Activated T-helper 17 cell treated with anti-CD3 and anti-CD28 coated beads, Interleukin-2, amount 50 U/mL, for 72 hours (primary cell): ENCODE measurements at places on chromosomes 4 and X. TPM values are rescaled to one million over a fixed set of nuclear protein-coding genes. Genes with fewer than 3 reads are reported as not detected.

TMPRSS11A gene
- total RNA-seq, result not detected

SHROOM4 gene
- not detected for total RNA-seq

SPOCK3 gene
- not detected for total RNA-seq

PABPC1L2A gene
- total RNA-seq, result not detected

CLCN5 gene
- total RNA-seq, result 3.1 TPM

EXOC1L gene
- not detected for total RNA-seq

ANKRD50 gene
- 0.80 TPM for total RNA-seq

CSN1S1 gene
- not detected for total RNA-seq

GAGE12H gene
- total RNA-seq, result not detected

F8 gene
- total RNA-seq, result 5.6 TPM

DNA sequence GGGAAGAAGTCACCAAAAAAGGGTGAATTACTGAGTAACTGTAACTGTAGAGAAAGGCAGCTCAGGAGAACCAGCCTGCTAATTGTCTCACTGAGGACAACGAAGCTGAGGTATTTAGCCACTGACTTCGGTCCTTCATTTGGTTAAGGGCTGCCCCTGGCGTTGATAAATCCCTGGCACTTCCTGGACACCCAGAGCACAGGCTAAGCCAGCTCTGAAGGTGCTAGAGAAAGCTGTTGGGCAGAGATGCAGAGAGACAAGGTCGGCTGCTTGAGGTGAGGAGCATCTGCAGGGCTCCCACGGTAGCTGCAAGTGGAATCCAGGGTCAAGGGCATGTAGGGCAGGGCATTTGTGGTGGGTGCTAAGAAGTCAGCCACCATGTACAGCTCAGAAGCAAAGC is 33.4 kb upstream of the AP1S2 start:
- no peak overlapping the region for H3K4me3 ChIP-seq
- peaks cover 4% of the 10 kb centered on the region for H3K4me1 ChIP-seq
- no peaks in the 10 kb centered on the region for H3K36me3 ChIP-seq
- no peaks in the 10 kb centered on the region for H3K27me3 ChIP-seq
- ATAC-seq, result no peak
- H3K27ac ChIP-seq, result no peak overlapping the region

GRCh38 chr4:101824500-101824899 is 34.0 kb downstream of the BANK1 start:
- no peak for ATAC-seq
- H3K27me3 ChIP-seq, result peaks cover 8% of the 10 kb centered on the region

DNA sequence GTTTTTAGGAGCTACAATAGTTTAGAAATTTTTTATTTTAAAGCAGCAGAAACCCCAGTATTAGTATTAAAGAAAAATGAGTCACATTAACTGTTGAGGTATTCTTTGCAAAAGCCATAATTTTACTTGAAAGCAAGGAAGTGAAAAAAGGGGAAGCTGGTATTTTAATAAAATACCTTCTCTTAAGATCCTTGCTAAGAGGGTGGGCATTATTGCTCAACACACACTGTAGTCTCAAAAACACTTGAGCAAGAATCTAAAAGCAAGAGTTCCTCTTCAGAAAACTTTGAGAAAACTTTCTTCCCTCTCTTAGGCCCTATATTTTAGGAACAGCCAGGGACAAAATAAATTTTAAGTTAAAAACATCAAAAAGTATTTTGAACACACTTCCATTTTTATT is 259.4 kb upstream of the DIAPH2 start:
- no peak overlapping the region for H3K4me3 ChIP-seq
- no peak for ATAC-seq
- no peaks in the 10 kb centered on the region for H3K27me3 ChIP-seq
- H3K4me1 ChIP-seq, result no peaks in the 10 kb centered on the region
- no peak overlapping the region for H3K27ac ChIP-seq

GRCh38 chr4:25065932-25066590 is 35.3 kb upstream of the LGI2 start:
- H3K27me3 ChIP-seq, result peaks cover 30% of the 10 kb centered on the region
- H3K36me3 ChIP-seq, result no peaks in the 10 kb centered on the region
- no peak for ATAC-seq
- no peaks in the 10 kb centered on the region for H3K4me1 ChIP-seq

DNA sequence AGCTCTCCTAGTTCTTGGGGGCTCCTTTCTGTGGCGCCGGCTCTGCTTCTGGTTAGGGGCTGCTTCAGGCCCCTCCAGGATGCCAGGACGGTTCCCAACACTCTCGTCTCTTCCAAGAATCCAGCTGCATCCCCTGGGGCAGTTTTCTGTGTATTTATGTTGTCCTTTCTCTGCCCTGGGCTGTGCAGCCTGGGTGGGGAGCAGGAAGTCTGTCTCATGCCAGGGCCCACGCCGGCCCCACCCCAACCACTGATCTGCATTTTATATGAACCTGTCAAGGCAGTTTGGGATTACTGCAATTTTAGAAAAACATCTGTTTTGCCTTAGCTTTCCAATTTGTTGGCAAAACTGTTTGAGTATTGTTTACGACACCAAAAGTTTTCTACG is 14.6 kb downstream of the CTBP1 start:
- no peaks in the 10 kb centered on the region for H3K4me1 ChIP-seq
- ATAC-seq, result no peak
- H3K4me3 ChIP-seq, result no peak overlapping the region
- peaks cover 80% of the 10 kb centered on the region for H3K36me3 ChIP-seq
- no peaks in the 10 kb centered on the region for H3K27me3 ChIP-seq

GRCh38 chr4:85265234-85265633 is 209.7 kb upstream of the ARHGAP24 start:
- no peak overlapping the region for H3K4me3 ChIP-seq
- no peaks in the 10 kb centered on the region for H3K27me3 ChIP-seq
- H3K4me1 ChIP-seq, result no peaks in the 10 kb centered on the region
- no peaks in the 10 kb centered on the region for H3K36me3 ChIP-seq
- H3K27ac ChIP-seq, result no peak overlapping the region
- no peak for ATAC-seq

DNA sequence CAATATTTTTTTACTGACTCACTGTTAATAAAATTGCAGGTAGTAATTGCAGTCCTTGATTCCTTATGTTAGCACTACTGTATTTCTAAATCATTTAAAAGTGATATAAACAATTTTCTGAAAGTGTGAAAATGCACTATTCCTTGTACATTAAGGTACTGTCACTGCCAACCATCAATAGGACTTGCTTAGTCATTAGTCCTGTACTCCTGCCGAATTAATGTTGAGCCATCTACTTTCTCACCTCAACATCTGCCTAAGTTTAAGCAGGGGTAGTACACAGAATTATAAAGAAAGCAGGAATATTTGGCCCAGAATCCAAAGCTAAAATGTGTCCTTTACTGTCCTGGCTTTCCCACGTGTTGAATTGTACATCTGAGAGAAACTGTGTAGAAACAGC is 87.0 kb upstream of the TRPC3 start:
- H3K36me3 ChIP-seq, result no peaks in the 10 kb centered on the region
- no peak for ATAC-seq
- H3K27me3 ChIP-seq, result peaks cover 6% of the 10 kb centered on the region
- no peak overlapping the region for H3K27ac ChIP-seq
- no peak overlapping the region for H3K4me3 ChIP-seq

DNA sequence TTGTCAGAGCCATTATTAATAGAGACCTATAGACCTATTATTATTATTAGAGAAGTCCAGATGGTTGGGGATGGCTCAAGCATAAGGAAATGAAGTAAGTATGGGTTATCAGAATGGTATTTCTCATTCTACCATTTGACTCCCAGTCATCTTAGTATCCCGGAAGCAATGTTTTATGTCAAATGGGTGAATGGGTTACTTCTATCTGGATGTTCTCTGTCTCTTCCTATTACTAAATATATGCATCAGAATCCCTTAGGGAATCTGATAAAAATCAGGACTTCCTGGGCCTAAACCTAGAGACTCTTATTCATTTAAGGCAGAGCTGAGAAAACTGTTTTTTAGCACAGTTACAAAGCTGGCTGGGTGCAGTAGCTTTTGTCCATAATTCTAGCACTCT is 149.9 kb downstream of the SLC10A7 start:
- H3K4me3 ChIP-seq, result no peak overlapping the region
- no peaks in the 10 kb centered on the region for H3K27me3 ChIP-seq

DNA sequence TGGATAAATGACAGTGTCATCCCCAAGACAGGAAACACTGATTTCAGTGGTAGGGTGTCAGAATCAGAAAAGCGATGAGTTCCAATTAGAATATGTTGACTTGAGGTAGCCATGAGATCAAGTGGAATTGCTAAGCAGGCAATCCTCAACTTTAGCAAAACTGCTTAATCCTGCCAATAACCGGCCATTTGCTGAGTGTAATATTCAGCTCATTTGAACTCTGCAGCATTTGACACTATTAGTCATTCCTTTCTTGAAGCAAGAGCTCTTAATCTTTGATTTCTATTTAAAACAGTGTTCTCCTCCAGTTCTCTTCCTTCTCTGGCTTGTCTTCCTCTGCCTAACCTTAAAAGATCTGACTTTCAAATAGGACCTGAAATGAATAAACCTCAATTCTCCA is 68.7 kb upstream of the DCLK2 start:
- peaks cover 2% of the 10 kb centered on the region for H3K27me3 ChIP-seq
- no peaks in the 10 kb centered on the region for H3K4me1 ChIP-seq
- no peak overlapping the region for H3K4me3 ChIP-seq
- no peak for ATAC-seq
- H3K27ac ChIP-seq, result no peak overlapping the region

GRCh38 chr4:56791316-56791715 is 30.2 kb downstream of the SPINK2 start:
- H3K4me3 ChIP-seq, result no peak overlapping the region
- H3K27me3 ChIP-seq, result no peaks in the 10 kb centered on the region
- no peak overlapping the region for H3K27ac ChIP-seq
- no peaks in the 10 kb centered on the region for H3K36me3 ChIP-seq
- no peak for ATAC-seq

DNA sequence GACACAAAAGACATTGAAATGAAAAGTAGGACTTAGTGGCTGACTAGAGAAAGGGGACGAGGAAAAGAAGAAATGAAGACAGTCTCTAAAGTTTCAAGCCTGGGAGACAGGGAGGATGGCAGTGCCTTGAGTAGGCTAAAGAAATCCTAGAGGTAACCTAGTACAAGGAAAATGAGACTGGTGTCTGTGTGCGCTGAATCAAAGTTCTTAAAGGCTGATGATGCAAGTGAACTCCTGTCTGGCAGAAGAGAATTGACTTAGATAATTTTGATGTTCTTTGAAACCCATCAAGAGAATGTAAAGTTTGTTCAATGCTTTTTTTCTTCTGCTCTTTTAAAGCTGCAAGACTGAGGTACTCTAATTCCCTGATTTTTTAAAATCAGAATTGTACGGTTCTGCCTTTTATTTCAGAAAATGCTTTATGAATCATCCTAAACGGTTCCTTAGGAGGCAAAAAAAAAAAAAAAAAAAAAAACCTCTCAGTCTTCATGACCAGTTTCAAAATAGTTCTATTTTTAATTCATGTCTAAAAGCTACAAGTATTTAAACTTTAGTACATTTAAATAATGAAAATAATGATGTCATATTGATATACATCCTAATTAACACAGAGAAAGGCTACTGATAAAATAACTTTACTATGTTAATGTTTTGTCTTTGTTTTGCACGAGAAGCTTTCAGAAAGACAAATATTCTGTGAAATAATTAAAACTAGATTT is 189.8 kb downstream of the PPP3CA start:
- peak overlapping the region; percentile 80 for H3K4me3 ChIP-seq
- no peak for ATAC-seq
- peak overlapping the region; percentile 98 for H3K27ac ChIP-seq
- peaks cover 7% of the 10 kb centered on the region for H3K36me3 ChIP-seq
- peaks cover 28% of the 10 kb centered on the region for H3K4me1 ChIP-seq

DNA sequence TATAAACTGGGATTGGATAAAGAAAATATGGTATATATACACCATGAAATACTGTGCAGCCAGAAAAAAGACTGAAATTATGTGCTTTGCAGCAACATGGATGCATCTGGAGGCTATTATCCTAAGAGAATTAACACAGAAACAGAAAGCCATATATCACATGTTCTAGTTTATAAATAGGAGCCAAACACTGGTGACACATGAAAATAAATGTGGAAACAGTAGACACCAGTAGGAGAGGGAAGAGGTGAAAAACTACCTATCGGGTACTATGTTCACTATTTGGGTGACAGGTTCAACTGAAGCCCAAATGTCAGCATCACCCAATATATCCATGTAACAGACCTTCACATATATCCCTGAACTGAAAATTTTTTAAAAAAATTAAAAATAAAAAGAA is 725.1 kb downstream of the C4orf33 start:
- no peak overlapping the region for H3K27ac ChIP-seq

DNA sequence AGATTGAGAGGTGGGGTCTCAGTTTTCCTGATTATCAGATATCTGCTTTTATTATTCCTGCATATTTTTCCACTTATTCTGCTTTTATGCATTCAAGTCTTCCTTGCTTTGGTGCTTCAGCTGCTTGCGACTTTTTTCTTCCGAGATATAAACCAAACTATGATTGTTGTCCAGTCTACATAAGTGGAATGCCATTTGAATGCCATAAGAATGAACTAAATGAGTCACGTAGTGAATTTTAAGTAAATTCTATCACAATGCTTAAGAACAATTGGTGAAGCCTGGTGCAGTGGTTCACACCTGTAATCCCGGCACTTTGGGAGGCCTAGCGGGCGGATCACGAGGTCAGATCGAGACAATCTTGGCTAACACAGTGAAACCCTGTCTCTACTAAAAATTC is 189.1 kb downstream of the PCDH18 start:
- no peaks in the 10 kb centered on the region for H3K27me3 ChIP-seq
- no peak overlapping the region for H3K4me3 ChIP-seq
- H3K4me1 ChIP-seq, result no peaks in the 10 kb centered on the region
- no peaks in the 10 kb centered on the region for H3K36me3 ChIP-seq
- H3K27ac ChIP-seq, result no peak overlapping the region

DNA sequence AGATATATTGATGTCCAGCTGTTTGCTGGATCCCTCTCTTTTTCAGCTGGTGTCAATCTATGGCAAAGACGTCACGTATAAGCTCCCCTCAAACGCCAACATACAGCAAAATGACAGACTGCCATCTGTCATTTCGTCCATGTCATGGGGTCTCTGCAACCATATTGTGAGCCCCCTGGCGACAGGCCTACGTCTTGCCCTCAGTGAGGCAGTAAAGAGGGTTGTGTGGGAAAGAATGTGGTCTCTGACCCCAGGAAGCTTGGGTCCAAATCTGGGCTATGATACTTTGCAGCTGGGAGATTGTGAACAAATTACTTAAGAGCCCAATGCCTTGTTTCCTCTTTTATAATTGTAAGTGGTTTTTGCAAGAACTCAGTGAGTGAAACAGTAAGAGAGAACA is 7.4 kb downstream of the SUPT20HL2 start:
- H3K4me1 ChIP-seq, result peaks cover 6% of the 10 kb centered on the region
- ATAC-seq, result no peak
- H3K27ac ChIP-seq, result no peak overlapping the region
- H3K36me3 ChIP-seq, result no peaks in the 10 kb centered on the region
- H3K27me3 ChIP-seq, result no peaks in the 10 kb centered on the region
